ENCODE measurements at places on chromosomes 2 and 18.

- no peak for DNase-seq
Measured at GRCh38 chr2:10246370-10246769, 56.3 kb upstream of the HPCAL1 start.

DNA sequence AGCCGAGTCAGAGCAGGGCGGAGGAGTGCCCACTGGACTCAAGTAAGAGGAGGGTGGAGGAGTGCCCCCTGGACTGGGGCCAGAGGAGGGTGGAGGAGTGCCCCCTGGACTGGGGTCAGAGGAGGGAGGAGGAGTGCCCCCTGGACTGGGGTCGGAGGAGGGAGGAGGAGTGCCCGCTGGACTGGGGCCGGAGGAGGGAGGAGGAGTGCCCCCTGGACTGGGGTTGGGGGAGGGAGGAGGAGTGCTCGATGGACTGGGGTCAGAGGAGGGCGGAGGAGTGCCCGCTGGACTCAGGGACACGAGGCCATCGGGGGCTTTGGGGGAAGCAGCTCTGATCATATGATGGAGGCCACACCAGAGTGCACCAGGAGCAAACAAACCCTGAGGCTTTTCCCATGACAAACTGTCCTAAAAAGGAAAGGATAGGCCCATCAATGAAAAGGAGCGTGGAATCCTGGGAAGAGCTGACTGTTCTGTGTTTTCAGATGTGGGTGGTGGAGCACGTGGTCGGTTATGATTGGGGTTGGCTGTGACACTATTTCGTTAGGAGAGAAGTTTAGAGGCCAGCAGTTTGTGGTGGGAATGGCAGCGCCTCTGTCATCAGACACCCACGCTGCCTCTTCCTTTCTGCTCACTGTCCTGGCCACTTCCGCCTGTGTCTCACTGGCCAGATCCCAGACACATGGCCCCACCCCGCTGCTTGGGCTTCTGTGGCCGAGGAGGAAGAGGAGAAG, 24.5 kb upstream of the HPCAL1 start:
- DNase-seq = no peak

DNA sequence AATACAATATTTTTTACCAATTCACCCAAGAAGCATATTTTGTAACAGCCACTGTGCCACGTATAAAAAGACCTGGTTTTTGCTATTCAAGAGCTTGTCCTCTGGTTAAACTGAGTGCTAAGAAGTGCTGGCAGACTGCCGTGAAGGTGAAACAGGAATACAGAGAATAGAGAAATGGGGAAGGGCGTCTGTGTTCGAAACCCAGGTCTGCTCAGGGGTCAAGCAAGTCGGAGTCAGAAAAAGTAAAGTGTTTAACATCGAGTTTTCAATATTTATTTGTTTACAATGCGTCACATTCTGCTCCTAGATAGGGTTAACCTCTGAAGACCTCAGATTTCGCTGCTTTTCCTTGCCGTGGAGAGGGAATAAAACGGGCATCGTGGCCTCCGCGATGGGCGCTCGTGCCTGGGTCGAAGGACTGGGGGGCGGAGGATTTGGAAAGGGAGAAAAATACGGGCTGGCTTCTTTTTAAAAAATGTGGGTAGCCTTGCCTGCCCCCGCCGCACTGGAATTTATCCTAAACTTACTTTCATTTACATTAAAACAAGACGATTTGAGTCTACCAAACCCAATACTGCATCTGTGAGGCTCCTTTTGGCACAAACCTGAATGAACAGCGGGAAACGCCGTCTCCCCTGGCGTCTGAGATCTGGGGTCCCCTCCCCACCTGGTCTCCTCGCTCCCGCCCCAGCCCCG, 1.1 kb upstream of the SNTG2 start:
- DNase-seq = no peak

GRCh38 chr2:235000426-235001236, 48.8 kb downstream of the SH3BP4 start:
- no peak for DNase-seq

DNA sequence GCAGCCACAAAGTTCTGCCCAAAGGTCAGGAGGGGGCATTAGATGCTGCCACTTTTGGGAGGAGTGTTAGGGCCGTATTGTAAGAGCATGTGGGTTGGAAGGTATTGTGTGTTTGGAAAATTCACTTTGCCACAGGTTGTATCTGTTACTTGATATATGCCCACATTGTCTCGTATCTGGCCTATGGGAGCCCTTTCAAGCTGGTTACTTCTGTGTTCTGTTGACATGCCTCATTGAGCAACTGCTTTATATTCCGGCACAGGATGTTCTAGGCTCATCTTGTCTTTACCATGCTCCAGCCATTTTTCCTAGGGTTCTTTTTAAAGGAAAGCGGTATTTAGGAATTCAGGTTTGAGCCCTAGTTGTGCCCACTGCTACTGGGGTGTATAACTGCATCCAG, 6.0 kb downstream of the ADNP2 start:
- no peak for DNase-seq

- DNase-seq = no peak
Measured at GRCh38 chr2:189783451-189783926, 650 bp downstream of the ORMDL1 start.

DNA sequence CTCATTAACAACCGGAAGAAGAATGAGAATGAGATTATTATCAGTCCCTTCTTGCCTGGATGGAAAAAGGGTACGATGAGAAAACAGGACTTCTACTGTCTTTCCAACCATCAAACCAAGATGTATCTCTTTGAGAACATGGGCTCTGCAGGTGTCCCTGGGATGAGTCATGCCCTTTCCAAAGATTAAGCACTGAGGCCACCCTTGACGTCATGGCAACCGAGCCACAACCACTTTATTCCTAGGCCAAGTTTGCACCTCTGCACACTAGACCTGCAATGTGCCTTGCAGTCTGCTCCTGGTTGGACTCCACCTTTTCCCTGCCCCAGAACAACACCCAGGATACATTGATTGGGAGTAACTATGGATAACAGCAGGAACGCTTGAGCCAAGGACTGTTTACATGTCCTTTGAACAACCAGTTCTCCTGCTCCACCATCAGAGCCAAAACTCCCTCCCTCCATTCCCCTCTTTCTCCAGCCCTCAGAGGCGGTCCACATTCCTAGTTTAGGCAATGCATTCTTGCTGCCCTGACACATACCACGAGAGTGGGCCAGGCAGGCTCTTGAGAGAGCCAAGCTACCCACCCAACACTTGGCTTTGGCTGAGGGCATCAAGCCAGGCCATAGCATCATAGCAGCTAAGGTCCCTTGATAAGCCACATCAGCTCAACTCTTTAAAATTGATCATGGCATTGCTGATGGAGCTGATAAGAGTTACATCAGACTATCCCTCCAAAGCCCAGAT, 310.7 kb downstream of the TNS1 start:
- no peak for DNase-seq

GRCh38 chr18:66560094-66560493, 43.8 kb downstream of the CDH19 start:
- no peak for DNase-seq

- no peak for DNase-seq
Measured at GRCh38 chr2:8138923-8139667, 542.8 kb upstream of the ID2 start.

DNA sequence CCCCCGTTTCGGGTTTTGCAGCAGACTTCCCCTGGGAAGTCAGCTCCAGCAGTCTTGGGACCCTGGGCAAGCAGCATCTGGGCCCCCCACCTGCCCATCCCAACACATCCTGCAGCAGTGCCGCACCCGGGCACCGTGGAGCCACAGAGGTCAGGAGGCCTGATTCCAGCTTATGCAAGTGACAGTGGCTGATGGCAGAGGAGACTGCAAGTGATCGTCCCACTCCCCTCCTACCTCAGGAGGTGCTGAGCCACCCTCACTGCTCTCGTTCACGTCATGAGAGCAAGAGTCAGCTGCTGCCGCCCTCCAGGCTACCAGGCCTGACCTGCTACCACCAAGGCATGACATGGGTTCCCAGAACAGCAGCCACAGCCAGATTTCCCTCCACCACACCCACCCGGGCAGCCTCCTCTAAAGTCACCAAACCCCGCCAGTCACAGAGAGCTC, 18.2 kb downstream of the COX7A2L start:
- DNase-seq = no peak

DNA sequence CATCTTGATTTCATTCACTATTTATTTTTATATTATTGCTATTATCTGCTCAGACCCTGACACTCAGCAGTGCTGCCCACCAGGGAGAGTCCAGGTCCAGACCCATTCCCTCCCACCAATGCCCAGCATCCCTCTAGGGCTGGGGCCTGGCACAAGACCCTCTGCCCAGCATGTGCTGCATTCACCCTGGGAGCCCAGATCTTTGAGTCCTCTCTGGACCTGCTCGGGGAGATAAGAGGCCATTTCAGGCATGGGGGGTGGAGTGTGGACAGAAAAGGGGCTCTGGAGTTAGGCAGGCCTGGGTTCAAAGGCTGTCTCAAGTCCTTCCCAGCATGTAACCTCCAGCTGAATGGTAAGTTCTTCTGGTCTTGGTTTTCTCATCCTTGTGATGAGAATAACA, 209.6 kb downstream of the CYP26B1 start:
- DNase-seq = no peak

- no peak for DNase-seq
Measured at GRCh38 chr2:103512442-103512841, 750.6 kb downstream of the TMEM182 start.

- peak; percentile 1 for DNase-seq
Measured at GRCh38 chr2:138373993-138374408, 127.6 kb upstream of the SPOPL start.

GRCh38 chr2:26172871-26173775, at the start of gene GAREM2:
Gene GAREM2, plus strand, starts transcription at chr2:26173088. Its CDS starts 133 bp downstream, at chr2:26173221.
- no peak for DNase-seq

GRCh38 chr18:13453714-13454113, 235.2 kb downstream of the LDLRAD4 start:
- DNase-seq = no peak

DNA sequence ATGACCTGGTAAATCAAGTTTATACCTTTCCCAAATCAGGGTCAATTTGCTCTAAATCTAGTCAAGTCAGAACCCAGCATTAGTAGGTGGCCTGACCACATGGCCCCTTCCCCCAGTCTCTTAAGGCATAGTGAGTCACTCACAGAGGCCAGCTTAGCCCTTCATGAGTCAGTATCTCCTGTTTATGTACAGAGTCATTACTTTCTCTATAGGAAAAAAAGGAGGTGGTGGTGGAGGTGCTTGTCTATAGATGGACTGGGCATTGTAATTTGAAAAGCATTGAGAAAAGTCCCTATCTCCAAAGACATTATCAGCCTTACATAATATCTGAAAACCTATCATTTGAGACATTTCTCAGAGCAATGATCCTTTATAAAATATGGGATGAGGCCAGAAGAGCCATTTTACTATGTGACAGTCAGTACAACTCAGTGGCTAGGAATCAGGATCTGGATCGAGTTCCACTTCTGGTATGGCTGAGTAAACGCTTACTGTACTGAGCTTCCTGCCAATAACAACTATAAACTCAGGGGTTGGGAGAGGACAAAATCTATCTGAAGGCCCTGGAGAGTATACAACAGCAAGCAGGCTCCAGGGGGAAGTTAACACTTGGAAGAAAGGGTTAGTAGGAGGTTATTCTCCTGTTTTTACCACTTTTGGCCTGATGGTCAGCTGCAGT, 22.5 kb upstream of the SIGLEC15 start:
- no peak for DNase-seq

DNA sequence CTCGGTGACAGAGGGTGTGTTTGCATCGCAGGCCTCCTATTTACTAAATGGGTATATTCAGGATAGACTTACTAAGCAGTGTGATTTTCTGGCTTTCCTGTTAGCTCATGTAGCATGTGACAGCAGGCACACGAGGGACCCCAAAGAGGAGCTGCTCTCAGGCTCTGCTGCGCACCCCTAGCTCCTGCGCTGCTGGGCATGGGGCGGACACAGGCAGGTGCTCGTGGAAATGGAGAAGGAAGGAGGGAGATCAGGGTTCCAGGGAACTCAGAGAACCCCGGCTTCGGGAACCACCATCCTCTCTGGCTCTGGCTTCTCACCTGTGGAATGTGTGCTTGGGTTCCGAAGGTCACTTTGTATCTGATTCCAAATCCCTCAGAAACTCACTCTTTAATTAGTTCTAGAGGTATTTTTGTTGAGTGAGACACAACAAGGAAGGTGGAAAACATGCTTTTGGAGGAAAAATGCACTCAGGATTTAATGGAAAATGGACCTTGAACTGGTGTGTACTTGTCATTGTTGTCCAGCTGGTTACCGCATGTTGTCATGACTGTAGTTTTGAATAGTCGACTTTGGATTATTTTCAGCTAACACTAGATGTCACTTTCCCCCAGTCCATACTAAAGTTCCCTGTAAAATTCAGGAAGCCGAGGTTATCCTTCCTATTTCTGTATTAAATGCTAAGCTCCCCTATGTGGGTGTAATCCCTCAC, 3.5 kb downstream of the SNTG2 start:
- no peak for DNase-seq

GRCh38 chr2:162114271-162114670, 37.8 kb downstream of the GCG start:
- no peak for DNase-seq

DNA sequence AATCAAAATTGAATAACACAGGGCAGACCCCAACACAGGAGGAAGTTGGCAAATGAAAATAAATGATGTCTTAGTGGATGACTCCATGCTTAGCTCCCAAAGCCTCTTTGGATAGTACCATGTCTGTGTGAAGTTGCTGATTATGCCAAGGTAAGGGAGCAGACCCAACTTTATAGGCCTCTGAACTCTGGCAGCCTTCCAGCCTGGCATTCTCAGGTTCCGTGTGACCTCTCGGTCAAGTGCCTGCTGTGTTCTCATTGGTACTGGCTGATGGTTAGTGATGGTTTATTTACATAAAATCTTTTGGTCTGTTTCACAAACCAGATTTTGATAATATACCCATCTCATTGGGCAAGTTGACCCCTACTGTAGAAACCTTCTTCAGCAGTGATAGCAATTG, 112.2 kb upstream of the TTC39C start:
- DNase-seq = peak; percentile 27

DNA sequence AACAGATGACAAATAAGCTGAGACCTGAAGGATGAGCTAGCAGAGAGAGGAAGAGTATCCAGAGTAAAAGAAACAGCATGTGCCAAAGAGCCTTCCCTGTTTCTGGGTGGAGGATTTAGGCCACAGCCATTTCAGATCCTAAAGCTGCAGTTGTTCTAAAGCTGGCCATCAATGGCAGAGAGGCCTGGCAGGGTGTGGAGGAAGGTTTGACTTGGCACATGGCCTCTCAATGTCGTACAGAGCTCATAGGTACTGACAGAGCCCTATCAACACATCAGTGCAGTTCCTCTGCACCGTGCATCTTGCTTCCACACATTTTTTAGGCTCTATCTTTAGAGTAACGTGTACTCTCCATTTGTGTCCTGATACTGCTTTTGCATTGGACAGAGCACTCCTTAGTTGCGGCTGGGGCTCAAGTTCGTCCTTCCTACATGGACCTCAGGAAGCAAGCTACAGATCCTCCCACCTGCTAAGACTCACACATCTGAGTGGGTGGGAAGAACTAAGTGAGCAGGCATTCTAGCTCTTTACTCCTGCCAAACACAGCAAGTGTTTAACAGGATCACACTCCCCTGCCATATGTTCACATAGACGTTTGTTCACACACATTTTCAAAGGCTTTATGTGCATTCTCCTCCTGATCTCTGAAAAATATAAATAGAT, 3.0 kb upstream of the CHMP3 start:
- DNase-seq = no peak

- no peak for DNase-seq
Measured at GRCh38 chr18:31603315-31603714, 11.6 kb downstream of the TTR start.
